WERI-Rb-1 (cell line): ENCODE measurements at places on chromosomes 1 and 21.

- no peak for DNase-seq
Measured at GRCh38 chr1:26373281-26373680, 731 bp upstream of the ZNF683 start.

GRCh38 chr21:14593230-14593629, 47.1 kb upstream of the SAMSN1 start:
- no peak for DNase-seq

DNA sequence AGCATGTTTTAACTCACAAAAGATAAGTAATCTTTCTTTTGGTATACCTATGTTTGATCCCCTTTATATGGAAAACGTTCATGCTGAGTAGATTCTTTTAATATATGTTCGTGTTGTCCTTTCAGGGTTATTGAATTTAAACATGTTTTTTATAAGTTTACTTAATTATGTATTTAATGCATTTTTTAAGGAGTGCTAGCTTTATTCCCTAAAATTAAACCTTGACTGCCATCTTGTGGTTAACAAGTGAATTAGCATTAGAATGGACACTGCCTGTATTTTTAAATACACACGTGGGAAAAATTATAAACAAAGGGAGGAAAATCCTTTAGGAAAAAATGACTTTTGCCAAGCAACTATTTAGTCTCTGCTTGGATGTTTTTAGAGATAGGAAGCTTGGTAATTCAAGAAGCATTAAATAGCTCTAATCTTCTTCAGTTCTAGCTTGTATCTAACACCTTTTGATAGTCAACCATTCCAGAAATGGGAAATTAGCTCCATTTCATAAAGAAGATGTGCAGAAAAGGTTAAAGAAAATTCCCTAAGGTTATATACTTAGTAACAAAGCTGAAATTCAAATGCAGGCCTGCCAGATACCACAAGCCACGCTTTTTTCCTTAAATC, 43.0 kb downstream of the UBE2U start:
- no peak for DNase-seq

DNA sequence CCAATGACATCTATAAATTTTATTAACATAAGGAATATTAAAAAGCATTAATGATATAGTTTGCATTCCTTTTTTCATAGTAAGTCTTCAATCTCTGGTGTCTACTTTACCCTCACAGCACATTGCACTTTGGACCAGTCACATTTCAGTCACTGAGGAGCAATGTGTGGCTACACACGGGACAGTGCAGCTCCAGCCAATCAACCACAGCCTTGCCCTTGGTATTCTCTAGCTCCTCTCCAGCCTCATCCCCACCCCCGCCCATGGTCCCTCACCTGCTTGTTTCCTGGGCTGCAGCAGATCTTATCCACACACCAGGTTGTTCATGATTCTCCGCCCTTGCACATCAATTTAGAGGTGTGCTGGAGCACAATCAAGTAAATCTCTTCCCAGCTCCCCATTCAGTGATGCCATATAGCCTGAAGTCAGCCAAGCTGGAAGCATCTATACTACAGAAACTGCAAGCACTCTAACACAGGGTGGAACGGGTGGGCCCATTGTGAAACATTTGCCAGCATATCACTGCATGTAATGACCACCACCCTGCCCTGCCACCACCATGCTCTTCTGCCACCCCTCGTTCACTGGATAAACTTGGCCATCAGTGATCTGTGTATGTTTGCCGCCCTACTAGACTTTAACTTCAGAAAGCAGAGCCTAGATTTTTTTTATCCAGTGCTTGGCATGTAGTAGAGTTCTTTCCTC, 93.0 kb upstream of the SLC44A3 start:
- no peak for DNase-seq

DNA sequence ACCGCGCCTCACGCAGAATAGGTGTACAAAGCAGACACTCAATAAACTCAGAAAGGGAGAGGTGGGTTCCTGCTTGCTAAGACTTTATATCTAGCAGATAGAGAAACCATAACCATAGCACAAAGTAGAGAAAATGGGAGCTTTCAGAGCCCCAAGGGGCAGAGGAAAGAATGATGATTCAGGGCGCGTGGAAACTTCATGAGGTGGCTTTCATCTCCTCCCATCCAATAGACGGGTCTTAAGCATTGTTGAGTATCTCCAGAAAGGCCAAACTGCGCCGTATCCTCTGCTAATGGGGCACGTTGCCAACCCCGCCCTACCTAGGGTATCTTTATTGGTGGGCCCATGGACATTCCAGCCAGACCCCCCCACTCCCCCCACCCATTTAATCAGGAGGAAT, 778 bp upstream of the MIXL1 start:
- no peak for DNase-seq

GRCh38 chr1:175520186-175520585, 223.2 kb downstream of the TNR start:
- no peak for DNase-seq

DNA sequence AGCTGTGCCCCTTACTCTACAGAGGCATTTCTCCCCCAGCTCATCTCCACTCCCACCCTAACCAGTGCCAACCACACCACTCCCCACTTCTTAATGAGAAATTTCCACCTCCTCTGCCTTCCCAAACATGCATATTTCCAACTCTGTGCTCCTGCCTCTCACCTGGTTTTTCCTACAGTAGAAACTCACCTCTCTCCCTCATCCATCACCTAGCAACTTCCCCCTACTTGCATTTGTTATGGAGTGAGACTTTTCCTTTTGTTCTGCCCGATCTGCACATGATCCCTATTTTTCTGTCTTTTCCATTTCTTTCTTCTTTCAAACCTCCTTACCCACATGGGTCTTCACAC, 11.9 kb downstream of the RGS8 start:
- DNase-seq: no peak

GRCh38 chr1:187763465-187763864, 934.7 kb downstream of the PLA2G4A start:
- DNase-seq: no peak

- no peak for DNase-seq
Measured at GRCh38 chr1:5887971-5888361, 104.3 kb downstream of the NPHP4 start.

GRCh38 chr1:34164771-34165391, at the start of gene CSMD2:
Gene CSMD2 (minus strand): TSS chr1:34165230. CDS start chr1:34165097, 133 bp downstream.
- DNase-seq: peak; percentile 16

DNA sequence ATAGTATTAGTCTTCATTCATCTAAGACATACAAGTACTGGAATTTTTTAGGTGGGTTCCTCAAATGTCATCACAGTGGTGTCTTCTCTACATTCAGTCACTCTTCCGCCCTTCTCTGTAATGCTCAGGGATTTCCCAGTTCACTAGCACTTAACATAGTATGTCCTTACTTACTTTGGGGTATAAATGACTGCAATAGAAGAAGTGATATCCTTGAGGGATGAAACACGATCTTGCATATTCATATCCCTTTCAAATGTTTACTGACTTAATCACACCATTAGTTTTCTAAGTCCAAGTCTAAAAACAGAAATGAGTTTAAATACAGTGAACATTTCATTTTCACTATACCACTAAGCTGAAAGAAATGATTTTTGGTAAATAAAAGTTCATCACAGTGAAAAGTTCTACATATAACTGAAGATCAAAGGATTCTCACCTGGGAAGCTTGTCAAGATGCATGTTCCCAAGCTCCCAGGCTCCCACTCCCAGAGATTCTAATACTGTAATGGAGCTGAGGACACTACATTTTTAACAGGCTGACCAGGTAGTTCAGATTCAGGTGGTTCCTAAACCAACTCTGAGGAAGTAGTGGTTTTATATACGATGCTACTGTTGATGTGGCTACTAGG, 29.7 kb downstream of the MRPL39 start:
- DNase-seq: no peak

- no peak for DNase-seq
Measured at GRCh38 chr1:59443310-59443709, 146.4 kb downstream of the FGGY start.

DNA sequence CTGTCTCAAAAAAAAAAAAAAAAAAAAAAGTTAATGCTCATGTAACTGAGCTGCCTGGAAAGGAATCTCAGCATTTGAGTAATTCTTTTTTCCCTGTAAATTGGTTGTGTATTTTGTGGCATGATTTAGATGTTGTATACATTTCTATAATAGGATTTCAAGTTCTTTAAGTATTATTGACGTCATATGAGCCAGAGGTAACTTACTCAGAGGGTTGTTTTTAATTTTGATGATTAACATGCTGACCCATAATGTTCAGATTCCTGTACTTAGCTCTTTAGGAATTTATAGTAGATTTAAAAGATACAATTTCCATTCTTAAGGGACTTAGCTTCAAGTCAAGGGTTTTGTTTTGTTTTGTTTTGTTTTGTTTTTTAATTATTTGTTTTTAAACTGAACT, 120.4 kb downstream of the CACHD1 start:
- no peak for DNase-seq

DNA sequence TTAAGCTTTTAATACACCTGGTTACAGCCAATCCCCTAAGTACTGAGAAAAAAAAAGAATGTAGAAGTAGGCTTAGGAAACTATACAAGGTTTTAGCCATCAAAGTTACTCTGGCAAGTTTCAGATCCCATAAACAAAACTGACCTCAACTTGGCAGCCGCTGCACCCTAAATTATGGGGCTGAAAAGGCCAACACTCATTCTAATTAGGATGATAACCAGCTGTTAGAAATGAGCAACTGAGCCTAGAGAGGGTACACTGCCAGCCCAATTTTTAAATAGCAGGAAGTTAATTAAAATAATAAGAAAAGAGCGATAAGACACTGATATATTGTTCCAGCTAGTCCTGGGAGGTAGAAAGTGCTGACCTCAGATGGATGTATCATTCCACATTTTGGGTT, 105.7 kb upstream of the VAV3 start:
- DNase-seq: no peak

DNA sequence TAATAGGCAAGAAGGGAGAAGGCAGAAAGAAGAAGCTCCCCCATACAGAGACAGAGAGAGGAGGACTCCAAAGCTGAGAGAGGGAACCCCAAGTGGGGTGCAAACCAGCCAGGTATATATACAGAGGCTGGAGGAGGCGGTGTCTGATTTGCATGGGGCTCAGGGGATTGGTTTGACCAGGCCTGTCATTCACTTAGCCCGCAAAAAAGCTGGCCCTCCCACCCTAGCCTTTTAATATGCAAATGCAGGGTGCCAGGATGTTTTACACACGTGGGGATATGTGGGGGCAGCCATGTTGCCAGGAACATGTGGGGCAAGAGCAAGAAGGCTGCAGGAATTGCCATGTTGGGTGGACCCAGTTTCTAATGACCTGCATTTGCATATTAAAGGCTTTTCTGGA, 37.0 kb upstream of the TENT5B start:
- no peak for DNase-seq

DNA sequence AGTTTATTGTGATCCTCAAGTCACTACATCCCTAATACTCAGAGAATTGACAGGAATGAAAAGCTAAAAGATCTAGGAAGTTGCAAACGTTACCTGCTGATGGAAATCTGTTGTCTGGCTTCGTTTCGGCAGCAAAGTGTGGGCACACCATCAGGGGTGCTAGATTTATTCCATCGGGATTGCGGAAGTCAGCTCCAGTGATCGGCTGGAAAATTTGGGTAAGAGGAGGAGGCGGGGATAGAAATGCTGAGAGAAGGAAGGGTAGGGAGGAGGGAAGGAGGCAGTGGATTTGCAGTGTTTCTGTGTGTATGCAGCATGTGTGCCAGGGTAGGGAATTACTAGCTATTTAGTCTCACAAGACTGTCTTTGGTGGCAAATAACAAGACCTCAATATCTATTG, at the start of gene CTSK:
TSS of gene CTSK (minus strand) at position 140 of the 400 bp plus-strand sequence. CDS start 1,455 bp downstream, outside the sequence.
- DNase-seq: no peak

- no peak for DNase-seq
Measured at GRCh38 chr1:22089787-22090186, 37.3 kb downstream of the CDC42 start.

DNA sequence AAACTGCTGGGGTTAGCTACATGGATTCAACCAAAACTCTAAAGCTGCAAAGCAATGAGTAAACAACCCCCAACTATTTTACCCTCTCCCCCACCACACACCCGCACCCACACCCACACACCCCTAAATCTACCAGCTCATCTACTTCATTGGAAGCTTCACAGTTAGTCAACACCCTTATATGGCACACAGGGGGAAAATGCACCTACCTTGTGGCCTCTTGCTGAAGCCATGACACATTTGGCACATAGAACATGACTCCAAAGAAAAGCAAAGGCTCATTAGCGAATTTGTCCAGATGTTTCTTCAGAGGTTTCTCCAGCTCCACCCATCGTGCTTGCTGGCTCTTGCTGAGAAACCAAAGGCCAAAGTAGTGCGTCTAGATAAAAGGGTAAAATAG, 99.8 kb downstream of the PTPN14 start:
- no peak for DNase-seq

GRCh38 chr1:21188235-21188634, 11.5 kb upstream of the EIF4G3 start:
- DNase-seq: no peak

GRCh38 chr1:119188926-119189325, 48.5 kb upstream of the WARS2 start:
- no peak for DNase-seq

DNA sequence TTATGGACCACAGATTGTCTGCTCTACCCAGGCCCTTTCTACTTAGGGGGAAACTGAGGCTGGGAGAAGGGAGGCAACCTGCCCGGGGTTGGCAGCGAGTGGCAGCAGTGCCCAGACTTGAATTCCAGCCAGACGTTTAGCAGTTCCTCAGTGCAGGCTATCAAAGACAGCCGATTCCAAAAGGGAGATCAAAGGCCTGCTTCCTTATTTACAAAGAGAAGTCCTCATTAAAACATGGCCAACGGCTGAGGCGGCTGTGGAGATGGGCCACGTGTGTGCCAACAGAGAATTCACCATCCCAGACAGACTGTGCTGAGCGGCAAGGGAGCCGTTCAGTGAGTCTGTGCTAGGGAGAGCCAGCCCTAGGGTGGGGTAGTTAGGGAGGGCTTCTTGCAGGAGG, 27.7 kb downstream of the C1QB start:
- no peak for DNase-seq

- no peak for DNase-seq
Measured at GRCh38 chr1:84711121-84711520, 20.9 kb upstream of the SSX2IP start.

- no peak for DNase-seq
Measured at GRCh38 chr1:245418077-245418476, 263.3 kb downstream of the KIF26B start.

DNA sequence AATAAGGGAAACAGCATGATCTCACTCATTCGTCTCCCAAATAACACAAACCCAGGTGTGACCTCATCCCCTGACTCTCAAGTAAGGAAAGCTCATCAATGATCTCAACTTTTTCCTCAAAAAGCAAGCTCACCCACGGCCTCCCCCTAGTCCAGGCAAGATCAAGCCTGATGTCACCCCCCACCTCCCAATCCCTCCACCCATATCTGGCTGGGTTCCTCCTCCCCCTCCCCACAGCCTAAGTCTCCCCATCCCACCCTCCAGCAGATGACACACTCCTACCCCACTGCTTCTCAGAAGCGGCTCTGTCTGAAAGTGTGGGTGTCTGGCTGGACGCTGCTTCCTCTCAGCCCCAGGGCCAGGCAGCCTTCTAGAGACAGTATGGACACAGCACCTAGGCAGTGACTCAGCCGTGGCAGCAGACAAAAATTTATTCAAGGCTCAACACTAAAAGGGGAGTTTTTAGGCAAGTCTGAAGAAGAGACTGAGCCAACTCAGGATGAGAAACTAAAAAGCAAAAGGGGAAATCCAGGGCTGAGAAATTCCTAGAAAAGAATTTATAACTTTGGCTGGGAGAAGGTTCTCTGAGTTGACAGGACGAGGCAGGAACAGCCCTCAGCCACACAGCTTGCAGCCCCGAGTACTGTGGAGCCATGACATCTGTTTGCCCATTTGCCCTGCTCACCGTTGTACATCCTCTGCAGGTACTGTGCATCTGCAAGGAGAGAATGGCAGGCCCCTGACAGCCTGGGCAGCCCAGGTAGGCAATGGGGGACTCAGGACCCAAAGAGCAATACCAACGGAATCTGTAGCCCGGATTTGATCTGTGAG, 81.6 kb upstream of the LRRC8D start:
- DNase-seq: no peak
